HuH-7 (cell line): ENCODE measurements at places on chromosomes 4 and X.

DNA sequence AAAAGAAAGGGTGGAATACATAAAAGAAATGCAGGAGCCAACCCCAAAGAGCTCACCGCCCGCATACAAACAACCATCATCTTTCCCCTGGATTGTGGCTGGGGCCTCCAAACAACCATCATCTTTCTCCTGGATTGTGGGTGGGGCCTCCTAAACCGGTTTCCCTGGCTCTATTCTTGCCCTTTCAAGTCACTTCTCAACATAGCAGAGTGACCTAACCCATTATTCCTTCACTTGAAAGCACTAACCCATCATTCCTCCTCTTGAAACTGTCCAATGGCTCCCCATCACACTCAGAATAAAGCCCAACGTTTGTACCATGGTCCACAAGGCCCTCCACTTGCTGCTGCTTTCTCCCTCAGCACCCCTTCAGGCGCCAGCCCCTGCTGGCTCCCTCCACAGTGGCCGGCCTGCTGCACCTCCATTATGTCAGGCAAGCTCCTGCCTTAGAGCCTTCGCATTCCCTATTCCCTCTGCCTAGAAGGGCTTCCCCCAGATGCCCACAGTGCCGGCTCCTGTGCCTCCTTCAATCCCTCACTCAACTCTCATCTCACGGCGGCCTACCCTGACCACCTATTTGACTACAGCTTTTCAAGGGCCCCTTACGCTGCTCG lies 24.1 kb downstream of the SMIM43 start:
- DNase-seq, result no peak

DNA sequence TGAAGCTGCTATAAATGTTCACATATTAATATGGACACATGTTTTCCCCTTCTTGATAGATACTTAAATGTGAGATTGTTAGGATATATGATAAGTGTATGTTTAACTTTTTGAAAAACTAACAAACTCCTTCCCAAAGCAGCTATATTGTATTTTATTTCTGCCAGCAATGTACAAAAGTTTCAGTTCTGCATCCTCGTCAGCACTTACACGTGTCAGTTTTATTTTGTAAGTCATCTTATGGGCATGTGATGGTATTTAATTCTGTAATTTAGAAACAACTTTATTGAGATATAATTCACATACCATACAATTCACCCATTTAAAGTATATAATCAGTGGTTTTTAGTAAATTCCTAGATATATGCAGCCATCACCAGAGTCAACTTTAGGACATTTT lies 31.6 kb downstream of the RAPGEF2 start:
- DNase-seq, result no peak

- no peak for DNase-seq
Measured at GRCh38 chr4:65033899-65034298, 624.6 kb upstream of the TECRL start.

GRCh38 chrX:16836371-16836770 lies 33.8 kb downstream of the RBBP7 start:
- DNase-seq, result peak; percentile 19

GRCh38 chrX:43809463-43809862 lies 72.8 kb downstream of the MAOB start:
- DNase-seq, result no peak

DNA sequence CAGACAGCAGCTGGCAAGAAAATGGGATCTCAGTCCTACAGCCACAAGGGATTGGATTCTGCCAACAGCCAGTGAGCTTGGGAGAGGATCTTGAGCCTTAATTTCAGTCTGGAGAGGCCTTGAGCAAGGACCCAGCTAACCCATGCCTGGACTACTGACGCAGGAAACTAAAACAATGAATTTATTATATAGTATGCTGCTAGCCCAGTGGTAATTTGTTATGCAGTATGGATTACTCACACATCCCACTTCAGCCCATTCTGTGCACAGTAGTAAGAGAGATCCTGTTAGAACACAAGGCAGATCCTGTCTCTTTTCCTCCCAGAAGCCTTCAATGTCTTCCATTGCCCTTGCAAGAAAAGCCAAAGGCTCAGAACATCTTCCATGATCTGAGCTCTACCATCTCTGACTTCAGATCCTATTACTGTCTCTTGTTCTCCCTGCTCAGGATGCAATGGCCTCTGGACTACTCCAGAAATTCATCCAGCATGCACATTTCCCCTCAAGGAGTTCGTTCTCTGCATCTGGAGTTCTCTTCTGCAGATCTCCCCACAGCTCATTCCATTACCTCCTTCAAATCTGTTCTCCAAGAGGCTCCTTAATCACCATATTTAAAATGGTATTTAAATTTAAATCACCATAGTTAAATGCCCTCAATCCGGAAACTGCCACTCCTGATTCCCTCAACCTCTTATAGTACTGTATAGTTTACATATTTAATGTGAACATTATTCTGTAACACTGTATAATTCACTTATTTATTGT lies 27.6 kb downstream of the SMIM20 start:
- no peak for DNase-seq

DNA sequence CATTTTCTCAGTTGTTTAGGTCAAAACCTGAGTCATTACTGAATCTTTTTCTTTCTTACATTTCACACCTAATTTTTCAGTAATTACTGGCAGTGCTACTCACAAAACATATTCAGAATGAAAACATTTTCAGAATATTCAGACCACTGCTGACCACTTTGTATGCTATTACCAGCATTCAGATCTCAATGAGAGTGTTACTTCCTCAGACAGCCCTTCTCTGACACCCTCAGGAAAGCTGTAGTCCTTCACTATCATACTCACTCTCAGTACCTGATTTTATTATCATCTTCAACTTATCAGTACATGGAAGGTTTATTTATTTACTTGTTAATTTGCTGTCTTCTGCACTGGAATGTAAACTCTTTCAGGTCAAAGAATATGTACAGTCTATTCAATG lies 12.3 kb upstream of the ALB start:
- DNase-seq, result no peak

- DNase-seq, result peak; percentile 10
Measured at GRCh38 chr4:105666693-105667092, 41.8 kb downstream of the INTS12 start.

DNA sequence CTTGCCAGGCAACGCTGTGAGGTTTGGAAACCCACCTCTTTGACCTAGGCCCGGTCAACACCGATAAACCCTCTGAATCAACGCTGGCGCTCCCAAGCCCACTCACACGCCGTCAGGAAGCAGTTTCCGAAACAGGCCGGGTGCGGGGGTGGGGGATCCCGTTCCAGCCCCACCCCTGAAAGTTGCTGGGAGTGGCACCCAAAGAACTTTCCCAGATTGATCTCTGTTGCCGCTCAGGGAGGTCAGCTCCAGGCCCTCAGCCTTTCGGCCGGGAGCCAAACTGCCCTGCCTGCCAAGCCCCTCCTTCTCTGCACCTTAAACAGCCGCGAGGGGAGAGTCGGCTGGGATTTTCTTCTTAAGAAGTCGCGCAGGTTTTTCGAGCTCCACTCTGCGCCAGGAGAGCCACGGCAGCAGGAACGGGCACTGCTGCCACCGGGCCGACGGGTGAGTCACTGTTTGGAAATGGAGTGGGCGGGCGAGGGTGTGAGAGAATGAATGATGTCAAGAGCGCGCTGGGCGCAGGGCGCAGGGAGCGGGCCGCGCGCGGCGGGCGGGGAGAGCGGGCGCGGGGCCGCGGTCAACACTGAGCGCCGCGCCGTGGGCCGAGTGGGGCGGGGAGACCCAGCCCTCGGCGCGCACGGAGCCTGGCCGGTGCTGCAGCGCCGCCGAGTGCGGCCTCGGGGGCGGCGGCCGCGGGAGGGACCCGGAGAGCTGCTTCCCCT lies at the start of gene SGMS2:
Gene SGMS2 (plus strand): TSS at position 583 of the 722 bp plus-strand sequence. CDS start 70,622 bp downstream, outside the sequence.
- DNase-seq, result peak; percentile 36

- DNase-seq, result no peak
Measured at GRCh38 chr4:36651253-36651652, 369.8 kb downstream of the DTHD1 start.

GRCh38 chrX:19670854-19671620 lies 155.7 kb upstream of the MAP3K15 start:
- peak; percentile 13 for DNase-seq

DNA sequence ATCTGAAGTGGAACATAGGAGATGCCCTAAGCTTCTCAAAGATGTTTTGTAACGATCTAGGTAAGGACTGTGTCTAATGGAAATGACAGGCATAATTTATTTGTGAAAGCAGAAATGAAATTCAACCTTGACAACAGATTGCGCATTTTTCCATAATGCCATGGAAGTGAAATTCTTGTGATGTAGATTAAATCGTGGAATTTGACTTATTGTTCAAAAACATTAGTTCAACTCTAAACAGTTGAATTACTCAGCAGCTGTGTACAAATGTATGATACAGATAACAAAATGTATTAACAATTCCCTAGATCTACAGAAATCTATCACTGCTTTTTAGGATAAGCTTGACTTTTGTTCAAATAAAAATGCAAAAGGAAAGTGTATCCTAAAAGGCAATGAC lies 44.4 kb downstream of the VCX2 start:
- DNase-seq, result no peak

- DNase-seq, result no peak
Measured at GRCh38 chrX:23061116-23061515, 61.4 kb downstream of the DDX53 start.

GRCh38 chr4:78742300-78742699 lies 33.9 kb upstream of the BMP2K start:
- DNase-seq, result no peak

DNA sequence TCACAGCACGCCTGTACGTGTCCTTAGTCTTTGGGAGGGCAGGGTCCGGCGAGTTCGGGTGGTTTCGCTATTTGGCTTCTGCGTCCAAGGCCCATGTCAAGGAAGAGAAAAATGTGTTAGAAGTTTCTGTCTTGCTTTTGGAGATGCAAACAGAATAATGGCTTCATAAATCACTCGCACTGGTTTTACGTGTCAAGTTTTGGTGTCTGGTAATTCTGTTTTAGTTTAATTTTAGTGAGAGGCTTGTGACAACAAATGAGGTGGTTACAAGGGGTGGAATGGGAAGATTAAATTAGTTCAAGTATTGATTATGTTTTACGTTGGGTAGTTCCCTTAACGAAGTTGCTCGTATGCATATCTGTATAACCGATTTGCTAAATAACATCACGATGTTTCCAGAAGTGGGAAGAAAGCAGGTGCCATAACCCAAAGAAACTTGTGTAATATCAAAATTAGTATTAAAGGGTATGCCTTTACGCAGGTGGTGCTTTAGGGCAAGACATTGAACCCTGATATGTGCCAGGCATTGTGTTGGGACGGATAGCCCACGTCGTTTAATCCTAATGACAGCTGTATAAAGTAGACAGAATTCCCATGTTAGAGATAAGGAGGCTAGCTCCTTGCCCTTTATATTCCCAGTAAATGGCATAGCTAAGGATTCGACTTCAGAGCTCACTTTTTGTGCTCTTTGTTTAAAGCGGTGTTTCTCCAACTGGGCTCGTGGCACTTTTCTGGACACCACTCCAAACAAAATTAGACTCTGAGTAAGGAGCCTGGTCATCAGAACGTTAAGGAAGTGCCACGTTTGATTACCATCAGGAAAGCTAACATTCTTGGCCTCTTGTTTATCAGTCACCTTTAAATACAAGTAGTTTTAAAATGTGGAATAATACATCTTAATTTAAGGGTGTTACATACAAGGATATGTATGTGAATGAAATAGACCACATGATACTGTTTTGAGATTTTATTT lies 843 bp downstream of the RPL34 start:
- no peak for DNase-seq

DNA sequence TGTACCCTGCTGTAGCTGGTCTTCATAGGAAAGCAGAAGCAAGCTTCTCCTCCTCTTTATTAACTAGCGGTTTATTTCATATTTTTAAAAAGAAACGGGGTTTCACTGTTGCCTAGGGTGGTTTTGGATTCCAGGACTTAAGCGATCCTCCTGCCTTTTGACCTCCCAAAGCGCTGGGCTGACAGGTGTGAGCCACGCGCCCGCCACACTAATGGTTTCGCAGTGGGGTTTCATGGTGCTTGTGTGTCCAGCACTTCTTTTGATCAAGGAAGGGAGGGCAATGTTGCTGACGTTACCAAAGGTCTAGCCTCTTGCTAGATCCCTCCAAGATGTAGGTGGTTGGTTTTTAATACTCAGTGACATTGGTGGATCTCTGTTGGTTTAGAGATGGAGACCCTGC lies 1.4 kb downstream of the MAEA start:
- no peak for DNase-seq

DNA sequence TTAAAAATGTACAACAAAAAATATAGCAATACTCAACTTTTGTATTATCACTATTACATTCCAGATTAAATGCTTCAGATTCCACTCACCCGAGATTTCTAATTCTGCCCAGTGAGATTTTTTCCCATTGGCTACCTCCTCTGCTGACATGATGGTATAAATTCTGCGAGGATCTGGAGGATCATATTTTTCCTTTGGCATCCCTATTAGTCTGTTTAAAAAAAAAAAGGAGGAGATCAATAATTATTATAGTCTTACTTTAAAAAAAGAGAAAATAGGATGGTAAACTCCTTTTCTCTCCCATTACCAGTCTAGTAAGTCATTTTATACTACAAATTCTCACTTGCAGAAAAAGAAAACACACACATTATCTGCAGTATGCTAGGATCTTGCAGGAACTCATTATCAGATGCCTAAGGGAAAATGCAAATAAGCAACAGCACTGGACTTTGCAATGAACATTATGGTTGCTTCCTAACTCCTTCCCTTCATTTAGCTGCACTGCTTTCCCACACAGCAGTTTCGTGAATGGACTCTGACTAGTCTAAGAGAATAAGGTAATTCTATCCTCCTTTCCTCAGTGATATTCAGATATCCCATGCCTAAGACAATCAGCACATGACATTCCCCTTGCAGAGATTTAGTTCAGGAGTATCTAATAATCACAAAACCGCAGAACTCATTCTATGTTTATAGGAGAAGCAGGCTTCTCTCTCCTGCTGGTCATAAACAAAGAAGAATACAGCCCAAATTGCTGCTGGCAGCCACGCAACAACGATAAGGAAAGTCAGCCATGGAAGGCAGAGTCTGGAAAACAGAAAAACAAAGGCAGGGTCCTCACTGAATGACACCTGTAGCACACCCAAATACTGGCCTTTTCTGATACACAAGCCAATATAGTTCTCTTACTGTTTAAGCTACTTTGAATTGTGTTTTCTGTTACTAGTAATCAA lies 42.7 kb downstream of the CNOT6L start:
- no peak for DNase-seq

DNA sequence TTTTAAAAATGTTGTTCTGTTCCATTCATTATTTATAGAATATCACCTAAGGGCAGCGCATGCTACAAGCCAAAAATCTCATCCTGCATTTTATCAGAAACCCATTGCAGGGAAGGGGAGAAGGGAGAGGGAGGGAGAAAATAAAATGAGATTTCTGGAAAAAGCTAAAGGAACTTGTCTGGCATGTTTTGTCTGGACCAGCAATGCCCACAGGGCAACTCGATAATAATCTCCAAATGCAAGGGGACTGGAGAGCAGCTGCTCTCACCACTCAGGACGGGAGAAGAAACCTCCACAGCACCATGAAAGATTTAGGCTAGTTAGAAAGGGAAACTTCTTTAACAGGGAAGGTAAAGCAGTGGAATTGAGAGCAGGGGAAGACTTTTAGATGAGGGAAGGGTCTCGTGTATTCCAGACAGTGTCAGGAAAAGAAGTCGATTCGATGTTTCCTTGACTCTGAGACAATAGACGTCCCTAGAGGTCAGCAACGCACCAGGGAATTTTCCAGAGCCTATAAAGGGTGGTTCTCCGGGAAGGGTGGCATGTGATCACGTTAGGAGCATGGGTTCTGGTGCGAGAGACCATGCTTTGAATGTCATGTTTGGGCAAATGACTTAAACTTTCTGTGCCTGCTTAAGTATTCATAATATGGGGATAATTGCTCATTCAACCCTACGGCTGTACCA lies 132.2 kb upstream of the NDP start:
- no peak for DNase-seq
